ENCODE measurements at places on chromosomes 12 and 14.

GRCh38 chr14:24381363-24382063, 13.5 kb downstream of the NFATC4 start:
- DNase-seq: peak; percentile 38

GRCh38 chr14:105857220-105857825, 330.9 kb downstream of the TMEM121 start:
- no peak for DNase-seq

GRCh38 chr14:105484069-105484996, 2.4 kb upstream of the CRIP1 start:
- no peak for DNase-seq

DNA sequence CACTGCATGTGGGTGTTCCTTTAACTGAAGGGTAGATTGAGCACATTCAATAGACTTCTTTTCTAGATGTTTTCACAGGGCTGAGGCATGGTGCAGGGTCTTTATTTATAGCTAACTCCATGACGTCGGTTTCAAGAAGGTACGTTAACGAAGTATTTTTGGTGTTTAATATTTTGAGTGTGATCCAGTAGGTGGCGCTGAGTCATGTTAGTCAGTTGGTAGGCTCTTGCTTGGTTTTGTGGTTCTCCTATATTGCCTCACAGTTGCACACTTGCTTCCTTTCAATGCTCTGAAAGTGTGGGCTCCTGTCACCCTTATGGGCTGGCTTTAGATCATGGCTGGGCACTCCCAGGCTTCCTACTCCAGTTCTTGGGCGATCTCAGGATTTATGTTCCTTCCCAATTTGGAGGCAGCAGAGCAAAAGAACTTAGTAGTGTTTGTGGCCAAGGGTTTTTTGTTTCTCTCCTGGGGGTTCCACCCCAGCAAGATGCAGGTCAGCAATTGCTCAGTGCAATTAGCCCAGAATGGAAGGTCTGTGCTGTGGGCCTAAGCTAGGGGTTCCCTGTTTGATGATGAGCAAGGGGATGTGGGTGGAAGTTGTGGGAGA, 471.6 kb upstream of the FOXG1 start:
- DNase-seq: peak; percentile 75

GRCh38 chr14:50049703-50050570, 66.4 kb downstream of the VCPKMT start:
- no peak for DNase-seq

DNA sequence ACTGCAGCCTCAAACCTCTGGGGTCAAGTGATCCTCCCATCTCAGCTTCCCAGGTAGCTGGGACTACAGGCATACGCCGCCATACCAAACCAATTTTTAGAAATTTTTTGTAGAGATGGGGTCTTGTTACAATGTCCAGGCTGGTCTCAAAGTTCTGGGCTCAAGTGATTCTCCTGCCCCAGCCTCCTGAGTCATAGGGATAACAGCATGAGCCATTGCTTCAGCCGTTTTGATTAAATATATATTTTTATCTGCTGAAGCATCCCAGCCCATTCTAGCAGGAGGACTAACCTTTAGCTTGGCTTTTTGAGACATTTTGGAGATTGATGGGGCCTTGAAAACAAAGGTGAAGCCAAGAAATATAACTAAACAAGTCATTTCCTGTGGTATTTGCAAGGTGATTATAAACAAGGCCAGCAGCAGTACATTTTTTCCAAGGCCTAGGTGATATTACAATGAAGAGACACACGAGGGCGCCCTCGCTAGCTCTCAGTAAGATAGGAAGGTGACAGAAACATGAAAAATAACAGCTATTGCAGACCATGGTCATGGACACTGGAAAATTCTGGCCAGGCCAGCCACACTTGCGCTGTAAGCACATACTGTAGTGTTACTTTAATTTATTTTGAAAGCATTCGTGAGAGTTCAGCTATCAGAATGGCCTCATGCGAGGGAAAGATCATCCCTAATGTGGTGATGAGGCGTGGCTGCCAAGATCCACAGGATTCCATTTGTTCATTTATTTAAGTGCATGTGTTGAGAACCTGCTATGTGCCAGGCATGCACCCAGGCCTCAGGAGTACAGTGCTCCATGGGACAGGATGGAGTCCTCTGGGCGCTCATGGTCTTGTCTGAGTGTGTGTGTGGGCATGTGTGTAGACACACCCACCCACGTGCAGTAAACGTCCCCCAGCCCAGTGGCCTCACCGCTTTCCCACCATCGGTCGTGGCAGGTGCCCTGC, 63.5 kb downstream of the DGLUCY start:
- DNase-seq: peak; percentile 80

GRCh38 chr14:85688006-85688405, 158.1 kb downstream of the FLRT2 start:
- no peak for DNase-seq

- DNase-seq: no peak
Measured at GRCh38 chr14:58060898-58061297, 91.1 kb downstream of the ARMH4 start.

GRCh38 chr12:34292736-34293625, 270.7 kb downstream of the ALG10 start:
- peak; percentile 76 for DNase-seq

GRCh38 chr14:100428727-100429126, 105.6 kb downstream of the SLC25A47 start:
- DNase-seq: peak; percentile 88

DNA sequence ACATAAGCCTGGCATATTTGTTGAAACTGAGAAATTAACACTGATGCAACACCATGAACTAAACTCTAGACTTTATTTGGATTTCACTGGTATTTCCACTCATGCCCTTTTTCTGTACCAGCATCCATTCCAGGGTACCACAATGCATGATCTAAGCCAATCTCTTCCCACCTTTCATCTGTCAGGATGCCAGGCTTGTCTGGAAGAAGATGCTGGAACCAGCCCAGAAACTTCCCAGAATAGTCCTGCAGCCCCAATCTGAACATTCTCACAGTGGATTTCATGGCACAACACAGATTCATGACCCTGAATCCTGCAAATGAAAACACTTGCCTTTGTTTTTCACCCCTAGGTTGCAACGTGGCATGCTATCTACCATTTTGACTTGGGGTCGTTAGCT, 189.3 kb upstream of the LHX5 start:
- DNase-seq: no peak

All from Daoy (cell line).